Activated T-cell treated with anti-CD3 and anti-CD28 coated beads, Interleukin-2, amount 50 U/mL, for 24 hours (primary cell): ENCODE measurements at places on chromosomes 4 and X.
A peak's percentile ranks its signal among the peaks of the same experiment; 100 is the strongest.

DNA sequence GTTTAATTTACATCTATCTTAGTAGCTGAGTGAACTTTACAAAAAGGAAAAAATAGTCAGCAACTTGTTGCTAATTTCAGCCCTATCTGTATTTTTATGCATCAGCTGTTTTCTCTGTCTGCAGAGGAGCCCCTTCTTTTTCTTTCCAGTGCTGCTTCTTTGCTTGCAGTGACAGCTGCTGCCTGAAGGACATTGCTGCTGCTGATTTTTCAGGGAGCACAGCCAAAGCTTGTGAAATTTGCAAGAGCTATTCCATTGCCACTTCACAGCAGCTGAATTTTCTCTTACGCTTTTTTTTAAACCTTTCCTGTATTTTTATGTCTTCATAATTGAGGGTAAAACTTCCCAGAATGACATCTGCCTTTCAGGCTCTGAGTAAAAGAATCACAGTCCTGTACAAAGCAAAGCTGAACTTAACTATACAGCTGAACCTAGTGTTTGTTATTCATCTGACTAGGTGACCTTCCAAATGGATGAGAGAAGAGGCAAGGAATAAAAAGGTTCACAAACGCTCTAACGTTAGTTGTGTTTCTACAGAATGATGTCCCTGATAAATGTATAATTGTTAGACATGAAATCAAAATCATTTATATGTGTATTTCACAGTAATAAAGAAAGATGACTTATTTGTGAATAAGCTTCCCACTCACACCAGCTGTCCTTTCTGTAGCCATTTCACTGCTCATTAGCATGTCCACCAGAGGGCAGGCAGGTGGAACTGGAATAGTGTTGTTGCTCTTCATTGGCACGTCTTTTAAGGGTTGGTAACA is 541.4 kb downstream of the ADGRL3 start:
- no peak for DNase-seq

GRCh38 chr4:89008166-89008565 is 48.8 kb downstream of the FAM13A start:
- no peak for DNase-seq

DNA sequence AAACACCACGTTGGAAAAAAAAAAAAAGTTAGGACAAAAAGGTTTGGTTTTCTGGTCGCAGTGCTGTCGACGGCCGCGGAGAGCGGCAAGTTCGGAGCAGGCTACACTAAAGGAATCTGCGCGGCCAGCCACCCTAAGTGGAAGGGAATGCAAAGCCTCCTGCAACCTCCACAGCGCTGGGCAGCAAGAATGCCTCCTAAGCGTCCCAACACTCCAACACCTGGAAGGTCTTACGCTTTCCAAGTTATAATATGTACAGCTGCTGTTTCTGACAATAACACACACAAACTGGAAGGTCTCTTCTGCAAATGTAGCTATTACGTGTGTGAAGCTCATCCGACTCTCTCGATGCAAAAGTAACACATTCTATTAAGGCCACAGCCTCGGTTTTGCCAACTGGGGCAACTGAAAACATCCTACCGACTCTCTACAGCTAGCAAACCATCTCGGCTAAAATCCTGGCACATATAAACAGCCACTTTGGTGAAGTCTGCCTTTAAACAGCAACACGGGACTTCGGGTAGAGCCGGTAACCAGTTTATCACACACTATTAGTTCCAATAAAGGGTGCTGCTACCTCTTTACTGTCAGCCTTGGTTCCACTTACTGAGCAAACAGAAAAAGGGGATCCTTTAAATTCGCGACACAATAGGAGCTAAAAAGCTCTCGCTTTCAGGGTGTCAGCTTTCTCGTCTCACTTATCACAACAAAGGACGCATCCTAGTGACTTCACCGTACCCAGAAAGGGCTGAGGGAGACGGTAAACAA is 895 bp downstream of the SMIM14 start:
- peak; percentile 46 for DNase-seq

DNA sequence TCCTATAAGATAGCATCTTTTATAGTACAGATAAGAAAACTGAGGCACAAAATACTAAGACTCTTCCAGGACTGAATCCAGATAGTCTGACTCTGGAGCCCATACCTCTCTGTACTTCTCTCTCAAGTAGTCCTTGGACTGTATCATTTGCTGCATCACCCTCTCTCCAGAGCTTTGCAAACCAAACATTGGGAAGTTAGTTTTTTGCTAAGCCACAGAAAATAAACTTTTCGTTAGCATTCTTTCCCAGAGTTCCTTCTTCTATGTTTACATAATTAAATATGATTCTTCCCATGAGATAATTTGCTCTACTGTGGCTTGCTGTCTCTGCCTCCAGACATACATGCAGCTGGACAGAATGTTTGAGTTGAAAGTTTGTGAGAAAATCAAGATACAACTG is 22.0 kb downstream of the PPEF2 start:
- no peak for DNase-seq

- DNase-seq: no peak
Observed at GRCh38 chr4:8896506-8896905, 24.9 kb upstream of the HMX1 start.

DNA sequence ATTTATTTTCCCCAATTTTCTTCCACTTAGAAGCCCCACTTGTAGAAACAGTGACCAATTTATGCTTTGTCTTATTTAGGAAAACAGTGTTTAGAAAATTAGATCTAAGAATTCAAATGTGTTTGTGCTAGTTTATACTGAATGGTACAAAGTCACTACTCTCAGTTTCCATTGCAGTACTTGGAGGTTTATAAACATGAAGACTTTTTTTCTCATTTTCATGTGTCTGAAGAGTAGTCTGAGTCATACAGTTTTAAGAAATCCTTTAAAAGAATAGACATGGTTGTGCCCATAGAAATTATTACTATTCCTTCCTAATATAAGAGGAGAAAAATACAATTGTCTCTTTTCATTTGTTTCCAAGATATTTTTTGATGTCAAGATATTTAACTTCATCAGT is 458.7 kb downstream of the NAF1 start:
- no peak for DNase-seq

DNA sequence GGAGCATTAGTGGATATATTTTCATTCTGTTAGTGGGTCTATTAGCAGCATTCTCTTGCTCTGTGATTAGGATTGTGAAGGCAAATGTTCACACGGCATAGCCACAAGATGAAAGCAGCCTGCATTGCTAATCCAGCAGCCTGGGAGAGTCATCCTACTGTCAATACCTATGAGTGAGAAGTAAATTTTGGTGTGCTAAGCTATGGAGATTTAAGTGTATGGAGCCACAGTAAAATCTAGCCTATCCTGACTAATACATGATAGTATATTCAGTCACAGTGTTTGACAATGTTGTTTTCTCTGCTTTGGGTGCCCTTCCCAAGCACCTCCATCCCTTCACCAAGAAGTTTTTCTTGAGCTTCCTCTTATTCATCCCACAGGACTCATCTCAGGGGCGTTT is 47.2 kb upstream of the TMPRSS11F start:
- DNase-seq: no peak

DNA sequence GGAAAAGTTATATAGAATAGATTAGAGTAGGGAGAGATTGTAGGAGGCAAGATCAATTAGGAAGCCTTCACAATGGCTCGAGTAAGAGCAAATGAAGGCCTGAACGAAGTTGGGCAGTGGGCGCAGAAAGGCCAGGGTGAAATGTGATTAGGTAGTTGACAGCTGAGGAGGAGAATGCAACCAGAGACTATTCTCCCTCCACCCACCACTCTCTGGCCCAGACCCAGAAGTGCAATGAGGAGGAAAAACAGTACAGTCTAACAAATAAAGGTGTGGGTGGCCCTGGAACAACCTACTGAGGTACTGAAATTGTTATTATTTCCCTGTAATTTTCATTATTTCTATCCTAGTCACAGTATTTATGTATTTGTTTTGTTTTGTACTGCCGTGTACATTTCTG is 176.7 kb downstream of the SLC39A8 start:
- DNase-seq: no peak

DNA sequence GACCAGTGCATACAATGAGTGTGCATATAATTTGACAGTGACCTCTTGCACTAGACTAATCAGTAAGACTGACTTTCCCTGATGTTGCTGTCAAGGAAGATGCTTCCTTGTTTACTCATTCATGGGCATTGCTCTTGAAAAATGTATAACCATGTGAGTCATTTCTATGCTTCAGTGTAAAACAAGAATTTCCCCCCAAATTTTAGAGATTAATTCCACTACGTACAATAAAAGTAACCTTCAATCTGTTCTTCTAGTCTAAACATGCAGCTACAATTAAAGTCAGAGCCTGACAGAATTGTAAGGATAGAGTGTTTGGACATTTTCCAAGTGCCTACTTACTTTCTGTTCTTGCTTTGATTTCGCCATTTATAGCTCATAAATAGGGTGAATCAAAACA is 935.7 kb downstream of the RAPGEF2 start:
- no peak for DNase-seq

- DNase-seq: no peak
Observed at GRCh38 chr4:6383009-6383404, 89.4 kb downstream of the PPP2R2C start.

GRCh38 chrX:40097504-40098263 is at the start of gene BCOR:
BCOR (minus strand) TSS chrX:40097958; CDS start chrX:40077929, 20,029 bp downstream.
- peak; percentile 80 for DNase-seq

DNA sequence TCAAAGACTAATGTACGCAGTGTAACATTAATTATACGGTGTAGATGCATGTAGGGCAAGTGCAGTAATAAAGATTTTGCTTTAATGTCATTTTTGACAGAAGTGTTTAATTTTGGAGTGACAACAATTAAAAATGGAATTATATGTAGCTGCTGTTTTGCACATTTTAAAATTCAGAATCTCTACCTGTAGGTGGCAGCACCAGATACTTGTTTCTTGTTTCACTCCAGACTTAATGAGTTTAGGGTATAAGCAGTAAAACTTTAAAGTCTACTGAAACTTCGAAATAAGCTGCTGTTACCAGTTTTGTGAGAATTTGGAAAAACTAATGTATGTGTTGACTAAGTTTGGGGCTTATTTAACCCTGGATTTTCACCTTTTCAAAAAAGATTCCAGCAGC is 144.9 kb downstream of the POLA1 start:
- no peak for DNase-seq

- no peak for DNase-seq
Observed at GRCh38 chr4:24273136-24273535, 311.2 kb downstream of the DHX15 start.

GRCh38 chr4:5863461-5864113 is 29.3 kb downstream of the CRMP1 start:
- peak; percentile 53 for DNase-seq

GRCh38 chrX:139360356-139360755 is 170.2 kb upstream of the F9 start:
- no peak for DNase-seq
